ENCODE measurements at places on chromosomes 2 and 18.

DNA sequence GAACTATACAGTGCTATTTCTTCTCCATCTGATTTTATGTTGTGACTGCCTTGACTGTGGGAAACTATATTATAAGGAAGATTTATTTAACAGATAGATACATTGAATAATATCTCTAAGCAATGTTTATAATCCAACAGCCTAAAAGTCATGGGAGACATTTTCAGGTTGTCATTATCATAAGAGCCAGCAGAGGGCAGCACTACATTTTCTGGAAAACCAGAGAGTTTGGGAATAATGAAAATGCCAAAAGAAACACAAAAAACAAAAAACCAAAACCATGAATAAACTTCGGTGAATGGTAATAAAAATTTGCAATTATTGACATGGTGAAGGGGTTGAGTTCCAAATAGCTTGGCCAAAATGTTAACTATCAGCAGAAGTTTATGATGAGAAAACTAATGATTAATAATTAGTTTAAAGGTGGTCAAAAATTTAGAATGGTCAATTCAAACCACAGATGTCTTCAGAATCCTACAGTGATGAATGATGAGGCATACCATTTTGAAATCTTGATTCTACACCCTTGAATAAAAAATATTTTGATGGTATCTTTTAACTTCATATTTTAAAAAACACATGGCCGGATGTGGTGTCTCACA is 4.7 kb downstream of the EEF1B2 start:
- no peak for DNase-seq

DNA sequence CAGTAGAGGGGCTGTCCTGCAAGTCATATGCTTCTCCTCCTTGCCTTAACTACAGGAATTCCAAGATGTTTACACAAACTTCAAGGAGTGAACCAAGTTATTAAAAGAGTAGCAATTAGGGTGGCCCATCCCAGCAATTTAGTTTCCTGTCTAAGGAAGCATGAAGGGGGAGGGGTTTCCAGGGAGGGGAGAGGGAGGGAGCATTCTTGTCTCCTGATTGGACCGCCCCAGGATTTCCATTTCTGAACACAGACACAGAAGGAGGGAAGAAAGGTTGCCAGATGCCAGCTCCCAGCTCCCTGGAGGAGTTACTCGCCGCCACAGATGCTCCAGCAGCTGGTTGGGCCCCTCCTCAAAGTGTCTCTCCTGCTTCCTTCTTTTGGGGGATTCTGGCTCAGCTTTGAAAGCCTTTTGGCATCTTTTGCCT is 107.6 kb downstream of the TRIB2 start:
- DNase-seq, result no peak

GRCh38 chr2:119066272-119066804 is 92.2 kb downstream of the C1QL2 start:
- DNase-seq, result no peak

GRCh38 chr18:74669136-74669798 is 71.6 kb downstream of the ZNF407 start:
- DNase-seq, result no peak

DNA sequence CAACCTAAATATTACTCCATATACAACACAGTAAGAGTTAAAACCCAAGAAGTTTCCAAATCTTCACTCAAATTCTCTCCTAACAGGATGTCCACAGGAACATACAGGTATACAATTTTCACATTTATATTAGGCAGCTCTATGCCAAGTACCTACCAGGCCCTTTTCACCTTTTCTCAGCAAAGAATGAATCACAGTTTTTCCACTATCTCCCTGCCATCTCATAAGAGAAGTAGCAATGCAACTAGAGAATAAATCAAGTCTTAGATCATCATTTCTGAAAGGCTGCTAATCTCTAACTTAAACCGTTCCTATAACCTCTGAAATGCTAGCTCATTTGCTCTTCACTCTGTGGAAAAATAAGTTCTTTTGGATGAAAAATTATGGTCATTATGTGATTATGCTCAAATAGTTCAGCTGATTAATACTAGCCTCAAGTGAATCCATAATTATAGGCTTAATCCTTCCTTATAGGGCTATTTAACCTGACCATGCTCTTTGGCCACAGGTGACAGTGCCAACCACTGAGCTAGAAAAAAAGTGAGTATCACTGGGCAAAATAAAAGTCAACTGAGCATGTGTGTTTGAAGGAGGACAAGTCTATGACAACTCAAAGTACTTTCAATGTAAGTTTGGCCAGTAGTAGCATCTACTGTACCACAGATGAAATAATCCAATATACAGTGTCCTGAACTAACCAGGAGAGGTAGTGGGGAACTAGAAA is 79.7 kb downstream of the COBLL1 start:
- DNase-seq, result no peak

GRCh38 chr18:22514655-22515054 is 96.9 kb upstream of the CTAGE1 start:
- DNase-seq, result no peak

DNA sequence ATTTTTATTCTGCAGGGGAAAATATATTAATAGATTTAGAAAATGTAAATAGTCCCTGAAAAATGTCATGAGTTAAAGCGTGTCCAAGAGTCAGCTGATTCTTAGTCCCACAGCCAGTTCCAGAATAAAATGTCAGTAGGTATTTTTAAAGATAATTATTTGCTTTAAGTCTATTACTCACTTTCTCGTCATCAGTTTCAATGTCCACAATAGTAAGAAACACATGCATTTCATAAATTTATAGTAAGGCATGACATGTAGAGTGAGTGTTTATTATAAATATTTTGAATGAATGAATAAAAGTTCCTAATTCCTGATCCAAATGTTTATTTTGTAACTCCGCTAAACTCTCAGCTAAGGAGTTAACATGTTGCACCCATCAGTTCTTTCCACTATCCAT is 1044.0 kb upstream of the PIK3C3 start:
- DNase-seq, result no peak

GRCh38 chr18:56919190-56919589 is 227.7 kb upstream of the BOD1L2 start:
- no peak for DNase-seq
